ENCODE measurements at places on chromosomes 3 and 15.

GRCh38 chr3:126551839-126552687, 6.7 kb downstream of the C3orf22 start:
- no peak for DNase-seq

DNA sequence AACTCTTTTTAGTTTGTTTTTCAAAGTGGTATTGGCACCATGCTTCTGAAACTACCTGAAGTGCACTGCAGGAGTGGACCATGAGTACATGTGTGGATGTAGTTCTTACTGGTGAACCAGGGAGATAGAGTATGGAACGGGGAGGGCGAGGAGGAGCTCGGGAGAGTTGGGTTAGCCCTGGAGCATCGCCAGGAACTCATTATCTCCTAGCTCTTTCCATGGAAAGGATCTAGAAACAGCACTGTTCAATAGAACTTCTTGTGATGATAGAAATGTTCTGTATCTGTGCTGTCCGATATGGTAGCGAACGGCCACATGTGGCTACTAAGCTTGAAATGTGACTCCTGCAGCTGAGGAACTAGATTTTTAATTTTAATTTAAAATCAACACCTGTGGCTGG, 47.3 kb downstream of the VGLL4 start:
- no peak for DNase-seq

- no peak for DNase-seq
Observed at GRCh38 chr3:54064486-54064885, 57.9 kb upstream of the CACNA2D3 start.

DNA sequence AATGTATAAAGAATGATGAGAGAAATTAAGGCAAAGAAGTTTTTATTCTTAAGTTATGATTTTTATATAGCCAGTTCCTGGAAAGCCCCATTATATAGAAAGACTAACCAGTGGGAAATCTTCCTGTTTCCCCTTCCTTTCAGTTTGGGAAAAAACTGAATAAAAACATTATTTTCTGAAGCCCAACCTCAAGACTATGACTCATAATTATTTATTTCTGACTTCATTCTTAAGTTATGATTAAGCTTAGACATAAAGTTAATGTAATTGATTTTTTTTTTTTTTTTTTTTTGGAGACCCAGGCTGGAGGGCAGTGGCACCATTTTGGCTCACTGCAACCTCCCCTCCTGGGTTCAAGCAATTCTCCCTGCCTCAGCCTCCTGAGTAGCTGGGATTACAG, 55.8 kb downstream of the TRPC1 start:
- no peak for DNase-seq

GRCh38 chr15:29434280-29434679, 164.7 kb upstream of the NSMCE3 start:
- no peak for DNase-seq

GRCh38 chr3:36695113-36695768, 69.1 kb downstream of the DCLK3 start:
- DNase-seq, result no peak

GRCh38 chr3:184058029-184058428, 5.2 kb downstream of the HTR3C start:
- DNase-seq, result no peak

GRCh38 chr3:171829841-171830517, 13.2 kb upstream of the TMEM212 start:
- DNase-seq, result no peak

DNA sequence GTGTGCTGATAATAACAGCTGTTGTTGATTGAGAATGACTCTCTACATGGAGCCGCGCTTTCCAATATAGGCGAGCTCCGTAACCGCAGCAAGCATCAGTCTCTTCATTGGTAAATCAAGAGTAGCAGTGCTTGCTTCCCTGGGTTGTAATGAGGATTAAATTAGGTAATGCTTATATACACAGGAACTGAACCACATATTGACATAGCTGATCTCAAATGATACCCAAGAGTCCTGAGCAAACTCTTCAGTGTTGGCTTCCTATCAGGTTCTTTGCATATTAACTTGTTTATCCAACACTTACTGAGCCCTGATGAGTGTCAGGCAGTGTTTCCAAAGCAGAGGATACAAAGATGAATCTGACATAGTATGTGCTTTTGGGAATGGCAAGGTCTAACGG, 46.4 kb upstream of the SLCO3A1 start:
- no peak for DNase-seq

GRCh38 chr15:93173369-93173768, 84.4 kb upstream of the RGMA start:
- DNase-seq, result no peak

DNA sequence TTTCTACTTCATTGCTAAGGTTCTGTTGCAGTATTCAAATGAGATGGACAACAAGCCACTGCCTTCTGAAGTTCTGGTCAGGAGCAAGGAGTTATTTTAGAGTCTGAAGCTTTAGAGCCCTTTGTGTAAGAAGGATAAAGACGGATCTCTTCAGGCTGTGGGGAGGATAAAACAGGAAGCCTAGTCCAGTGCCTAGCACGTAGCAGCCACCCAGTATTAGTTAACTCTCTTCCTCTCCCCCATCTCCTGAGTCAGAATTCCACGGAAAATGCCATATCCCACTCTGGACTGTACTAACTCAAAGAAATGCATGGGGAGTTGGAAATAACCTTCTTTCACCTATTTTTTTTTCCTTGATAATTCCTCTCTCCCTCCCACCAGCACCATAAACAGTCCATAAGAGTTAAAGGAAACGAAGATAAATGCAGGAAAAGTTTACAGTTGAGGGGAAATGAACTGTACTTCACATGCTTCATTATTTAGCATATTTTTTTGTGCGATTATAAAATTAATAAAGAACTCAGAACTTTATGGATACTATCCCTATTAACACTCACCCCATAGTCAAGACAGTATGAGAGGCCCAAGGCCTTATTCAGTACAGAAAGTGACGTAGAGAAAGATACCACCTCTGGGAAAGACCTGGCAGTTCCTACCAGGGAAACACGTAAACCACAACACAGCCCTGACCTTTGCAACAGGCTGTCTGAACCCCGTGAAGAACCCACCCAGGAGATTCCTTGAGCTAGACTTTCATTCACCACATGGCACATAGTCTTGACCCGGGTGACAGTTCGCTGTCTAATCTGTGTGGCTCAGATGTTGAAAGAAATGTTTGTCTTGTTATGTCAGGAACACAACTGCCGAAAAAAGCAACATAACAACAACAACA, 9.2 kb downstream of the IGF2BP2 start:
- DNase-seq, result no peak

DNA sequence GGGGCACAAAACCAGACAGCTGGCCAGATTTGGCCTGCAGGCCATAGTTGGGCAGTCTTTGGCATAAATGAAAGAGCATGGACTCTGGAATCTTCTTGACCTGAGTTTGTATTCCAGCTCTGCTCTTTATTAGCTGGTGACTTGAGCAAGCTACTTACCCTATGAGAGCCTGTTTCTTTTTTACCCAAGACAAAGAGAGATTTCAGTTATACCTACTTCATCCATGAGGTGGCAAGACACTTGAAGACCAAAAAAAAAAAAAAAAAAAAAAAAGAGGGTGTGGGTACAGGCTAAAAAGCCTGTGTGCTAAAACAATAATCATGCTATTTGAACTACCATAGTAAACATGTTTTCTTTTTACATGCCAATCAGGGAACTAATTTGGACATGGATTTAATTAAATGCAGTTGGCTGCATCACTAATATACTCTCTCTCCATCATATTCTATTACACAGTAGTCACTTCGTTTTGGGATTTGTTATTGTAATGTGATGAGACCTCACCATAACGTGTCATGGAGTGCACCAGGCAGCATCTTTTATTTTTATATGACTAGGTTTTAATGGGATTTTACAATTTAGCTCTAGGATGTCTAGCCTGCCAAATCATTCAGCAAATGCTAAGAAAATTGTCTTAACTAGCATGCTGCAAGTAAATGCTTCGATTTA, 109.2 kb upstream of the FHIT start:
- DNase-seq, result no peak

DNA sequence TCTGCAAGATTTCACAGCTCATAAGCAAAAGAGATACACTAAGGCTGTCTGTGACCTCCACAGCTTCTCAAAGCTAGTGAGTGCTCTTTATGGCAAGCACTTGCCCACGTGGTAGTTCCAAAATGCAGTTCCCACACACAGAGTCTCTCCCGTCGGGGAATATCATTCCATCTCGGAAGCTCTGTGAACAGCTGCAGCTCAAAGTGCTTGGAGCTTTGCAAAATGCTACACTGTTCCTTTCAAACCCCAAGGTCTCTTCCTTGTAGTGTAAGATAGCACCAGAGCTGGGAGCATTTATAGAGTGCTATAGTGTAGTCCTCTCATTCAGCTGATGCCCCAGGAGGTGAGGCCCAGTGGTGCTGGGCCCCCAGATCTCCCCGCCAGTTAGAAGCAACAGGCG, 36.1 kb downstream of the ST6GAL1 start:
- DNase-seq, result no peak

DNA sequence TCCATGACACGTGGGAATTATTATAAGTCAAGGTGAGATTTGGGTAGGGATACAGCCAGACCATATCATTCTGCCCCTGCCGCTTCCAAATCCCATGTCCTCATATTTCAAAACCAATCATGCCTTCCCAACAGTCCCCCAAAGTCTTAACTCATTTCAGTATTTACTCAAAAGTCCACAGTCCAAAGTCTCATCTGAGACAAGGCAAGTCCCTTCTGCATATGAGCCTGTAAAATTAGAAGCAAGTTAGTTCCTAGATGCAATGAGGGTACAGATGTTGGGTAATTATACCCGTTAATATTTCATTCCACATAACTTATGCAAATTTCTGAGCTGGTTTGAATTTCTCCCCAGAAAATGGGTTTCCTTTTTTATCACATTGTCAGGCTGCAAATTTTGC, 47.7 kb downstream of the RNF111 start:
- no peak for DNase-seq
